ENCODE measurements at places on chromosomes 16 and 17.

DNA sequence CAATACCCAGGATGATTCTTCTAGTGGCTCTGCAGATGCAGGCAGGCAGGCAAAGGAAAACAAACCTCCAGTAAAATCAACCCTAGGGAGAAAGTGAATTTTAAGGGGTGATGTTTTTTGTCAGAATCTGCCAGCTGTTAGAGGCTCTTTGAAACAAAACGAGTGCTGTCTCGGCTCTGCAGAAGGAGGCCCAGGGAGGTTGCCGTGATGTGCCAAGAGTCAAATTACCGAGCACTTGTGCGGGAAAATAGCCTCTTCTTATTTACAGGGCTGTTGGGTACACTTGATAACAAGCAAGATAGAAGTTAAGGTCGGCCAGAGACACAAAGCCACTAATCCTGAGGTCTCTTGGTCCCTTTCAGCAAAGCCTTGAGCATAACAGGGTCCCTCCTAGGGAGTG is 68.9 kb upstream of the EEF2KMT start:
- DNase-seq: no peak

- no peak for DNase-seq
These were observed 9.0 kb downstream of the CDH5 start for GRCh38 chr16:66375451-66375850.

- DNase-seq: peak; percentile 83
These were observed 2.5 kb downstream of the CAPNS2 start for GRCh38 chr16:55569025-55569424.

GRCh38 chr17:60393840-60394723 is 2.1 kb upstream of the USP32 start:
- peak; percentile 93 for DNase-seq

GRCh38 chr17:36144014-36144413 is 32.4 kb downstream of the TBC1D3B start:
- DNase-seq: peak; percentile 19

GRCh38 chr17:80970044-80970761 is 21.4 kb upstream of the CHMP6 start:
- no peak for DNase-seq

GRCh38 chr16:48451323-48451722 is 66.1 kb upstream of the SIAH1 start:
- DNase-seq: no peak

DNA sequence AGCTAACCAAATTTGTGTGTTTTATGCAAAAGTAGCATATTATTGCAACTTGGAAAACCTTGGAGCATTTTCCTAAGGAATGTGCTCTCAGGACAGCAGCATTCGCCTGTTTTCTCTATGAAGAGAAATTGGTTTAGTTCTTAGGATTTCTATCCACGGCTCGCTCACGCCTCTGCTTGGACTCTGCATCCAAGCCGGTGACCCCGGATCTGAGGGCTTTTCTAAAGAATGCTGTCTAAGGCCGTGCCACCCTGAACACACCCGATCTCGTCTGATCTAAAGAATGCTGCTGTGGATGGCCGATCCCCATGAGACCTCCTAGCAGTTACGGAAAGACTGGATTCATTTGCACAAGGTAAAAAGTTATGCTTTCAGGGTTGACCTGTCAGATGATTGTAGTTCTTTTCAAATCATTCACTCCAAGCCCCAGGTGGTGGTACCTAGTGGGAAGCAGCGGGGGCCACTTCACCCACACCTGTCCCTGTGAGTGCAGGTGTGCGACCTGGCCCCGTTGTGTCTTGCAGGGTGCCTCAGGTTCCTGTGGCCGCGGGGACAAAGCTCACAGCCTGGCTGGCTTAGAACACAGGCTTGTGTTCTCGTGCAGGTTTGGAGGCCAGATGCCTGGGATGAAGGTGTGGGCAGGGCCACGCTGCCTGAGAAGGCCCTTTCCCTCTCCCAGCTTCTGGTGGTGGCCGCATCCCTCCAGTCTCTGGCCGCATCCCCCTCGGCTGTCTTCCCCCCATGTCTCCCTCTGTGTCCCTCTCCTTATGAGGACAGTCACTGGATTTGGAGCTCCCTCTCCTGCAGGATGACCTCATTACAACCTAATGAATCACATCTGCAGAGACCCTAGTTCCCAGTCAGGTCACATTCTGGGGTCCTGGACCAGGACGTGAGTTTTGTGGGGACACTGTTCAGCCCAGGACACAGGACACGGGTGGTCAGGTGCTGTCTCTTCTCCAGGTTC is 71.1 kb downstream of the BANP start:
- DNase-seq: no peak

GRCh38 chr17:39972271-39972670 is 8.3 kb upstream of the PSMD3 start:
- DNase-seq: peak; percentile 65

- DNase-seq: no peak
These were observed 2.0 kb downstream of the GNAO1 start for GRCh38 chr16:56192986-56193945.

DNA sequence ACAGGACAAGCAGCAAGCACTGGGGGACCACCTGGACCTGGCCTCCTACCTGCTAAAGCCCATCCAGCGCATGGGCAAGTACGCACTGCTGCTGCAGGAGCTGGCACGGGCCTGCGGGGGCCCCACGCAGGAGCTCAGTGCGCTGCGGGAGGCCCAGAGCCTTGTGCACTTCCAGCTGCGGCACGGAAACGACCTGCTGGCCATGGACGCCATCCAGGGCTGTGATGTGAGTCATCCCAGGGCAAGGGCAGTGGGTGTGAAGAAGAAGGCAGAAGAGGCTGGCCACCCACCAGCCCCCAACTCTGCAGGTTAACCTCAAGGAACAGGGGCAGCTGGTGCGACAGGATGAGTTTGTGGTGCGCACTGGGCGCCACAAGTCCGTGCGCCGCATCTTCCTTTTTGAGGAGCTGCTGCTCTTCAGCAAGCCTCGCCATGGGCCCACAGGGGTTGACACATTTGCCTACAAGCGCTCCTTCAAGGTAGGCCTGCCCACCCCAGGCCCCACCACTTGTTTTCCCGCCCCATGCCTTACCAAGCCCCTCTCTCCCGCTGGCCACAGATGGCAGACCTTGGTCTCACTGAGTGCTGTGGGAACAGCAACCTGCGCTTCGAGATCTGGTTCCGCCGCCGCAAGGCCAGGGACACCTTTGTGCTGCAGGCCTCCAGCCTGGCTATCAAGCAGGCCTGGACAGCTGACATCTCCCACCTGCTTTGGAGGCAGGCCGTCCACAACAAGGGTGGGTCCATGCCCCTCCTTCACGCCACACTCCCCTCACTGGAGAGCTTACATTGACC is 7.3 kb downstream of the PLEKHG4 start:
- no peak for DNase-seq

GRCh38 chr17:12074346-12074745 is 53.7 kb downstream of the MAP2K4 start:
- no peak for DNase-seq

DNA sequence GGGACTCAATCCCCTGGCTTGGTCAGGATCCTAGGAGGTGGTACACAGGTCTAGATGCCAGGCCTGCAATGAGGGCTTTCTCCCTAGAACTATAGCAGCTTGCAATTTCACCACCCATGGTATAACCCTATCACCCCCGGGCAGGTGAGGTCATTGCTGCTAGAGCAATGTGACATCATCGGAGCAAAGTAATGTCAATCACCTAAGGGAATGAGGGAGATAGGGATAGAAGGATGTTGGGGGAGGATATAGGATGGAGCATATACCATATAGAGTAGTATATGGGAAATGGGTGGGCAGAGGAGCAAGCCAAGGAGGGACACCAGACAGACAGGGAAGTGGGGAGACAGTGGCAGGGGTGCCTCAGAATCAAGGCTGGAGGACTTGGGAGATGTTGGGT is 3.3 kb downstream of the KCNH4 start:
- DNase-seq: no peak

Data from MV-4-11 (cell line).